ENCODE measurements at places on chromosomes 4 and X. TPM values are rescaled to one million over a fixed set of nuclear protein-coding genes. Genes with fewer than 3 reads are reported as not detected.

DNA sequence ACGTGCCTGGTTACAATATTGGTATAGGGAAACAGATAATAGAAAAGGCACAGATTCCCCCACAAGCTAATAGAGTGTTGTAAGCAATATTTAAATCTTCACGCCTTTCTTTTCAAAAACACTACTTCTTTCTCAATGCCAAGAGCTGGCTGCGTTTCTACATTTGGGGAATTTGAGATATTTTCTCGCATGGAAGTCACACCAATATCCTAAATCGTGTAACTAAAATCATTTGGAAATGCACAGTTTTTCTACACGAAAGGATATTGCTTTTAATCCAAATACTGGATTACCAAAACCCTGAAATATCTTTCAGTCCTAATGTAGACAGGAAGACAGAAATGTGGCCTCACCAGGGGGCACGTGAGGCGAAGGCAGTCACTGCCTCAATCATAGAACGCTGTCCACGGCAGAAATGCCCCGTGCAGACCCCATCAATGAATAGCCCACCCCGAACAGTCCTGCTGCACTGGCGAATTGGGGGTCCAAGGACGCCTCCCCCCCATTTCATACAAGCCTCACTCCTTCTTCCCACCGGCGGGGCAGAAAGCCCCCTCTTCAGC is 106.6 kb downstream of the NSUN7 start:
- DNase-seq, result no peak

GRCh38 chrX:3589474-3589873 is 124.0 kb downstream of the PRKX start:
- no peak for DNase-seq

- no peak for DNase-seq
Observed at GRCh38 chrX:37984880-37985279, 21.5 kb upstream of the SYTL5 start.

DNA sequence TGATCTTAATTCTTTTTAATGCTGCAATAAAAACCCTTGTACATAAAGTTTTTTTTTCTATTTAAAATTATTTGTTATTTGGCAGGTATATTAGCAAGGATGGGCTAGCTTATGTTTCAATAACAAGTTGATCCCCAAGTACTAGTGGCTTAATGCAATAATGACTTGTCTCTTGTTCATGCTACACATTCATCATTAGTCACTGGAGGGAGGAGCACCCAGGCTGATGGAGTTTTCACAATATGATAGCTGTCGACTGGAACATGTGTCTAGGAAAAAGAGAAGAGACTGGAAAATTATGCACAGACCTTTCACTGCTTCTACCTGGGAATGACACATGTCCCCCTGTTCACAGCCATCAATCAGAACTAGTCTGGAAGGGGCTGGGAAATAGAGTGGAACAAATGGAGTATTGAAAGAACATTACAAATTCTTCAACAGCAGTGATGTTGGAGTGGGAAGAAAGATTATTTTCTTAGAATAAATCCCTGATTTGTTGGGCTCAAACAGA is 387.9 kb upstream of the RPS6KA3 start:
- no peak for DNase-seq

DNA sequence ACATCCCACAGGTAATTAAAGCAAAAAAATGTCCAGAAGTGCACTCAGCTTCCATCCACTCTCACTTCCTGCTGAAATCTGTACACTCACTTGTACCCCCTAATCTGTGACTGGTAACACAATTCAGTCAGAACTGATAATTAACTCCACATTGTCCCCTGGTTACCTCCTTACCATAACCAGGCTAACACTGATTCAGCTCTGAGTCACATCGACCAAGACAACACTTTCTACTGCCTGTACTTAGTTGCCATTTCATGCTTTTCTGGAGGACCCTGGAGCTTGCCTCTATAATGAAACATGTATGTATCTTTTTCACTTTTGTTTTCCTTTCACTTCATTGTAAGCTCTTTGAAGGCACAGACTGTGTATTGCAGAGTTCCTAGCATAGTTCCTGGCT is 130.9 kb upstream of the GABRG1 start:
- DNase-seq, result no peak

GRCh38 chr4:27046851-27047250 is 186.2 kb downstream of the STIM2 start:
- no peak for DNase-seq

DNA sequence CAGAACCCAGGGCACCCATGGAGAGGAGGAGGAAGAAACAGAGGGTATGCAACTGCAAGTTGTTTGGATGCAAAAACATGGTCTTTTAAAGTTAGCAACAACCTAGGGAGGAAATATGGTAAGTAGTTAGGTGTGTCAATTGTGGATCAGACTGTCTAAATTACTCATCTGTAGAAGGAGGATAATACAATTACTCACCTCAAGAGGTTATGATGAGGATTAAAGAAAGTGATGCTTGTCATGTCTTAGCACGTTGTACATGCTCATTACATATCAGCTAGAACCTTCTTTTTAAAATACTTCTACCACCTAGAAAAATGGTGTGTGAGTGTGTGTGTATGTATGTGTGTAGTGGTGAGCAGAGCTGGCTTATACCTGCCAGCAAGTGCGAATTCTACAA is 2.3 kb upstream of the C1QTNF7 start:
- no peak for DNase-seq

- DNase-seq, result no peak
Observed at GRCh38 chr4:110135076-110135475, 63.3 kb downstream of the ELOVL6 start.

GRCh38 chrX:74293343-74293946 is 10.5 kb upstream of the ZCCHC13 start:
- DNase-seq, result peak; percentile 83

DNA sequence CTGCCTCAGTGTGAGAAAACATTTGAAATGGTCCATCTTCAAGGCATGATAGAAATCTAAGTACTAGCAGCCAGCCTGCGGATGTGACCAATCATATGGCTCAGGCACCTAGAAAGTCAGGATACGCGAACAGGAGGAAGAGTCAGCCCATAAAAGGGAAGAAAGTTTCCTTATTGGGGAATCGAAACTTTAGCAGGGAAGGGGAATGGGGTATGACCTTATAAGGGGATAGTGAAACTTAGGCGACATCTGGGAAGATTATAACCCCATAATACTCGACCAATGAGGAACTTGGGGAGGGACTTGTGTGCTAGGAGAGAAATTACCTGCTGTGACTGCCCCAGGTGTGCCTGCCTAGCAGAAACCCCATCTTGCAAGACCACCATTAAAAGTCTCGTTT is 26.2 kb upstream of the PYURF start:
- no peak for DNase-seq

- DNase-seq, result no peak
Observed at GRCh38 chr4:40150932-40151331, 45.9 kb upstream of the RHOH start.

DNA sequence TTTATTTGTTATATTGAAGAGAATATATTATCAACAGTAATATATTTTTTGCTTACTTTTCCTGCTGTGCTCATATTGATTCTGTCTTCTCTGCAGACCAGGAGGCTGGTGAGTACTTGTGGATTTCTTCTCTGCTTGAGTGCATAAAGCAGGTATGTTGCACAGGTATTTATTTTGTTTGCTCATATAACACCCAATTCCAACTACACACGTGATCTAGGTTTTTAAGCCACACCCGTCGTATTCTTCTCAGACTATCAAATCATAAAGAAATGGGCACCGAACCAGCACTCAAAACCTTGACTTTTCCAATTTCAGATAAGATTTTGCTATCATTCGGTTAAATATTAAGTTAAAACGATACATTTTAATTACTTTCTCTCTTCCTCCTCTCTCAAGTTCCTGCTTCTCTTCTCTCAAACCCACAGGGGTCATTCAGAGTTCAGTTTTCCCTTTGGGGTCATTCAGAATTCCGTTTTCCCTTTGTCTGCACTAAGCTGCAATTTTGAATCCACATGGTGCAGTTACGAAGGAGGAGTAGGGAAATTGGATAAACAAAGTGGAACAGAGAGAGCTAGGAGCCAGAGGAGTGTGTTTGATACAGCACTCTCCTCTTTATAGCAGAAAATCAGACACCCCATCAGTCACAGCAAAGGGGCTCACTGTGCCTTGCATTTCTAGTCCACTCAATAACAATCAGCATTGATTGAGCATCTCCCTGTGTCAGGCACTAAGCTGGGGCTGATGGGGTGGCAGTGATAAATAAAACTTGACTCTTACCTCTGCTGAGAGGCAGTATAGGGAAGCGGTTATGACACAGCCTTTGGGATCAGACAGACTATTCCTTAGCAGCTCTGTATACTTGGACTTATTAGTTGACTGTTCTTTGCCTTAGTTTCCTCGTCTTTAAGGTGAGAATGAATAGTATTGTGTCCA is at the start of gene ADH1C:
Gene ADH1C, minus strand, starts transcription at position 145 of the 936 bp plus-strand sequence. Its CDS starts 71 bp downstream, at position 74.
- peak; percentile 17 for DNase-seq

Gene KIAA1210
- total RNA-seq, result 0.40 TPM

Gene GJB1
- total RNA-seq, result 95.4 TPM

Gene NR0B1
- 0.20 TPM for total RNA-seq

Gene UBL4A
- total RNA-seq, result 25.0 TPM

Gene TMEM35A
- total RNA-seq, result 2.6 TPM

Gene NMU
- total RNA-seq, result 20.1 TPM
